K562 (cell line): ENCODE measurements at places on chromosomes 12 and 14. TPM values are rescaled to one million over a fixed set of nuclear protein-coding genes. Genes with fewer than 3 reads are reported as not detected.

The IFT81 gene
- 6.7 and 7.2 TPM in 2 replicates for total RNA-seq

The ARHGAP9 gene
- 5.9 and 6.0 TPM in 2 replicates for total RNA-seq

The OR4L1 gene
- total RNA-seq: not detected in 2 replicates

The SLCO1A2 gene
- total RNA-seq: 2.6 and 3.7 TPM in 2 replicates

The EFS gene
- 0.07 TPM in 1 of 2 replicates, not detected in the other for total RNA-seq
